Left hindlimb (tissue), 1 donor: ENCODE measurements at places on chromosomes 6 and 20.
A peak's percentile ranks its signal among the peaks of the same experiment; 100 is the strongest.

DNA sequence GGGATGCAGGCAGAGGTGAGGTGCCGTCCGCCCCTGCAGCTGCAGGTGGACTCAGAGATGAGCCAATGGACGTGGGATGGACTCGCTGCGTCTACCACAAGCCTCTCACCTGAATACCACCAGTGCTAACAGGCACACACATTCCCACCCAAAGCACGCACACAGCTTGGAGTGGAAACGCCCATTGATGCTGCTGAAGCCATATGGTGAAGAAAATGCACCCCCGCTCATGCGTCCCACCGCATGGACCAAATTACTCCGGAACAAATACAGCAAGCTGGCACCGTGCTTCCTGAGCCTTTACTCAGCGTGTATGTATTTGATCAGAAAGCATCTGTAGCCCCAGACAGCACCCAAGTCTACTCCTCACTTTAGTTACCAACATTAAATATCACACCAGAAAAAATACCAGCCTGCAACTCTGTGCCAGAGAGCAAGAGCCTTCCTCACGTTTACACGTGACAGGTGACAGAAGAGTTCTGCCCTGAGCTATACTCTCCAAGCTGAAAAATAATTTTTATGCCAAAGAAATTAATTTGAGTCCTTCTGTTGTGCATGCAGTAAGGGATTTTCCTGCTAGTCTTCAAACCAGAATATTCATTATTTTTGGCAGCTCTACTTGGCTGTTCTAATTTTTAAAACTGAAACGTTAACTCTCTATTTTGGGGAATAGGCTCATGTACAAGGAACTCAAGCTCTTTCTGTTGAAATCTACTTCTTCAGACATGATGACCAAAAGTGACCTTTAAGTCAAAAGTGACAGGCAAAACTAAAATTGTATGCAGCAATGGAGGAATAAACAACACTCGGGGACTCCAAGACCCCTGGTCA lies 58.2 kb upstream of the SYNDIG1 start:
- DNase-seq = no peak

DNA sequence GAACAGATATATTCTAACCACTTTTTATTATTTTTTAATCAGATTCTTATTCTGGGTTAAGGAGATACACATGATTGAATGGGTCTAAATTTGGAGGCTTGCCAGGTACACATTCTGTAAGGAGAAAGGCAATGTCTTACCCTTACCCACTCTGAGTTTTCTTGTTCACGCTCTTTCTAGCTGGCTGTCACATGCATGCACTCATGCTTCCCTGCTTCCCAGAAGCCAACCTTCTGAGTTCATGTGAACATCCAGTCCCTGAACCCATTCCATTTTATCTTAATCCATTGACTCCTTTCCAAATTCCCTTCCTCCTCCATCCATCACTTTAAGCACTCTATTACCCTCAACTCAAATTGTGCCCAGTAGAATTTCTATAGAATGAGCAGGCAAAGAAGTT lies 17.5 kb upstream of the MOCS1 start:
- no peak for DNase-seq

DNA sequence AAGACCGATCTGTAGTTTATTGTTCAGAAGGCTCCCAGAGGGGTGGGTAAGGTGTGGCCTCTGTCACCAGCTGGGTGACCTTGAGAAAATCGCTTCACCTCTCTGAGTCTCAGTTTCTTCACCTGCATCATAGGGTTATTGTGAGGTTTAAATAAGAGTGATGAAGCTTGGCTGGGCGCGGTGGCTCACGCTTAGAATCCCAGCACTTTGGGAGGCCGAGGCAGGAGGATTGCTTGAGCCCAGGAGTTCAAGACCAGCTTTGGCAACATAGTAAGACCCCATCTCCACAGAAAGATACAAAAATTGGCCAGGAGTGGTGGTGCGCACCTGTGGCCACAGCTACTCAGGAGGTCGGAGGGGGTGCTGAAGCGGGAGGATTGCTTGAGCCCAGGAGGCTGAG lies 36.0 kb downstream of the VSTM2L start:
- DNase-seq = no peak

- DNase-seq = no peak
Measured at GRCh38 chr6:36955671-36956445, 1.3 kb downstream of the PI16 start.

DNA sequence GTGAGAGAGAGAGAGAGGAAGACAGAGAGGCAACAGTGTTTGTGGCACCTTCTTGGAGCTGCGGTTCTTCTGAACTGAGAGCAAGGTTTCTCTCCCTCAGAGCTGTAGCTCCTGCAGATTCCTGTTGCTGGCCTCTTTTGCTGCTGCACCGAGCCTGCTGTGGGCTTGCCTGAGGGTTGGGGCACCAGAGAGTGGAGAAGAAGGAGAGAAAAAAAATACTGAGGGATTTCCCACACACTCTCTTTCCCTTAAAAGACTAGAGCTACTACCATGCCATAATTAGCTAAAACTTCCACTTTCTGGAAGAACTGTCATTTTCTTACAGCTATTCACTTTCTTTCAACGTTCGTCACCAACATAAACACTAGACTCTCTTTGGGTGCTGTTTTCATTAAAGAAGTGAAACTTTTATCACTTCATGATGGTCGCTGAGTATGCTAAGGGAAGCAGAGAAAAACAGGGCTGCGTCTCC lies 18.2 kb upstream of the ECI2 start:
- no peak for DNase-seq

- DNase-seq = no peak
Measured at GRCh38 chr6:89826029-89826528, 3.6 kb upstream of the CASP8AP2 start.

GRCh38 chr6:118354641-118355040 lies 193.5 kb upstream of the PLN start:
- no peak for DNase-seq

DNA sequence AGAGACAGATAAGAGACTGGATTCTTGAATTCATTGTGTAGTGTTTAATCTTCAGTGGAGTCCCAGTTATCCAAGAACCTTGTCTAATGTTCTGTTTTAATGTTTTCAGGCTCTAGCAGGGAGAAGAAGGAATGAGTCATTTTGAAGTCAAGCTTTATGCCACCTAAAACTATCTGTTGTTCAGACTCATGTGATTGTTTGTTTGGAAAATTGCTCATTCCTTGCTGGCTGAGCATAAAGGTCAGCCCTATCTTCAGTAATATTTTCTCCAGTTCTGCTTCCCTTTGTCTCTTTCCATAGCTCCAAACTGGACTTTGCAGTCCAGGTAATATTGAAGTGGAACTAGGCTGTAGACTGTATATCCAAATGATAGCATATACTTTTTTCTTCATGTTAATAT lies 34.2 kb downstream of the CLVS2 start:
- DNase-seq = no peak

- DNase-seq = no peak
Measured at GRCh38 chr6:5499644-5500306, 238.5 kb downstream of the FARS2 start.

- DNase-seq = no peak
Measured at GRCh38 chr6:120682145-120682544, 652.1 kb downstream of the TBC1D32 start.

DNA sequence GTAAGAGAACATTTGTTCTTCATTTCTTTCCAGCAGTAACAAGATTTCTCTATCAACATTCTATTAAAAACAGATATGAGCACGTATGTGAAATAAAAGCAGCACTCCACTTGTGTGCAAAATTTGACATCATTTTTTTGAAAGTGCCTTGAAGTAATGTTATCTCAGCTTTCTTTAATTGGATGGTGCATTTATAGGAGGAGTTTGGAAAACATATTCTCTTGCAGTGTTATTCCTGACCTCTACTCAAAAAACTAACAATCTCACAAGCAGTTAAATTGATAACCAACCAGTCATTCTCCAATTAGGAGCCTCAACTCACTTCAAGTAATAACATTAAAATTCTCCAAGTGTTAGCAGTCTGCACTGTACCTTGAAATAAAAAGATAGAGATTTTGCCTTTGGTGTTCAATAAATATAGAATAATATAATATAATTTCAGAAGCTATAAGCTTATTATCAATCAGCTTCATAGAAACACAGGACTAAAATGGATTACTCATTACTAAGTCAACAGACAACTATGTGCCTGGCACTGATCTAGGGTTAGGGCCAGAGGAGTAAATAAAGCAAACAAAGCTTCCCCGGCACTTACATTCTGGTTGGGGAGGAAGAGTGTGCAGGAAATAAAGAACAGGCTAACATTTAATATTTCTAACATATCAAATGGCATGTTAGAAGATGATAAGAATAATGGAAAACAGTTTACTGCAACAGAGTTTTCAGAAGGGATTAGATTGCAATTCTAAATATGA lies 149.0 kb upstream of the SGK1 start:
- DNase-seq = no peak

DNA sequence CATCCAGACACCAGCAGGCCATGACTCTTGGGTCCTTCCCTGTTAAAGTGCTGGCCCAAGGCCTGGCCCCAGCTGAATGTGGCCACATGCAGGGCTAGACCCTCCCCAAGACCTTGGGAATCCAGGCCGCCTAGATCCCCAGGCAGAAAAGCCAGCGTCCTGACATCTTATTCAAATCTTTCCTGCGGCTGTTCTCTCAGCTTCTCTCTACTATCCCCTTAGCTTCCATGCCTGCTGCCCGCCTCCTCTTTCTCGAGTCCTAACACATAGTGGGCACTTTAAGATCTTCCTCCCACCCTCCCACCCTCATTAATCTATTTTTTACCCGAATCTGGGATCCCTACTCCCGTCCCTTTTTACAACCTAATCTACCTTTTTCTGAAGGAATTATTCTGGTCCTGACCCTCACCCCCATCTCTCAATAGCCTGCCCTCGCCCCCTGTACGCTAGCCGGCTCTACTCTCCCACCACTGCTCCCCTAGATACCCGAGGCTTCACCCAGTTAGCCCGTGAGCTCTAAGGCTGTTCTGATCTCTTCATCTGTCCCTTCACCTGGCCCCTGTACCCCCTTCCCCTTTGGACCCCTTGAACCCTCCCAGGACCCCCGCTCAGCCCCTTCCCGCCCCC lies at the start of gene CCHCR1:
Gene CCHCR1, minus strand, starts transcription at position 290 of the 627 bp plus-strand sequence. Its CDS starts 202 bp downstream, at position 88.
- no peak for DNase-seq

DNA sequence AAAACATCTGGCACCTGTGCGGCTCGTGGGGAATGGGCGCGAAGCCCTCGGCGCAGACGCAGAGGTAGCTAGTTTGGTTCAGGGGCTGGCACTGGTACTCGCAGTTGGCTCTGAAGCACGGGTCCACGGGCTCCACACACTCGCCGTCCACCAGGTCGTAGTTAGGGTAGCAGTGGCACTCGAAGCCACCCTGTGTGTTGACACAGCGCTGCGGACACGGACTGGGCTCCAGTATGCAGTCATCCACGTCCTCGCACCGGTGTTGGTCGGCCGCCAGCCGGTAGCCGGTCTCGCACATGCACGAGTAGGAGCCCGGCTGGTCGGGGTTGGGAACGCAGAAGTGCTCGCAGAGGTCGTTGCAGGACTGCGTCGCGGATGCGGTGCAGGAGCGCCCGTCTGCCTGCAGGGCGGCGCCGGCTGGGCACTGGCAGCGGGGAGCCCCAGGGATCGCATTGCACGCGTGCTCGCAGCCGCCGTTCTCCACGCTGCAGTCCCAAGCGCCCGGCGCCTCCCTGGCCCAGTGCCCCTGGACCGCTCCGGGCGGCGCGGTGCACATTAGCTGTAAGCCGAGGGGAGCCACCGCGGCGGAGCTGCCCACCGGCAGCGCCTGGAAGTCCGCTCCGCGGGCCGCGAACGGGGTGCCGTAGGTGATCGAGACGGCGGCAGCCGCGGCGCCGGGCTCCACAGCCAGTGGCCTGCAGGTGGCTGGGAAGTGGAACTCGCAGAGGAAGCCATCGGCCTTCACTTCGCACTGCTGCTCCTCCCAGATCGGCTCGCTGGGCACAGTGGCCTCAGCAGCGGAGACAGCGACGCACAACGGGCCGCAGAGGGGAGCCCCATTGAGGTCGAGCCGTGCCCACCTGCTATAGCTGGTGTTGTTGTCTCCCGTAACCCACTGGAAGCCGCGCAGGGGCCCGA lies 930 bp downstream of the THBD start:
- DNase-seq = peak; percentile 51

DNA sequence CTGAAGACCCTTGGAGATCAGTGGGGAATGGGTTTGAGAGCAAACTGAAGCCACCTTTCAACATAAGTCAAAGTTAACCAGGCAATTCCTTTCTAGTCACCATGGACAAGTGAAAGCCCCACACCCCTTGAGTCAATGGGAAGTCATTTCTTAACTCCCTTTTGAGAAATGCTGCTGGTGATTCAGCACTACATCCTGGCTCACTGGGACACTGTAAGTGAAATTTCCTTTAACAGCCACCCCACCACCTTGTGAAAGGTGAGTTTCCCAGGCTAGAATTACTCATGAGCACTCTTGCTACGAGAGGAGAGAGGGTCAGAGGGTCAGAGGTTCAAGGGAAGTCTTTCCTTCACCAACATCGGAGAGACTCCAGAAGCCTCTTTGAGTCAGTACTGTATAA lies 93.3 kb upstream of the MARCKS start:
- no peak for DNase-seq

GRCh38 chr6:134132494-134133141 lies 80.2 kb upstream of the SLC2A12 start:
- DNase-seq = no peak

DNA sequence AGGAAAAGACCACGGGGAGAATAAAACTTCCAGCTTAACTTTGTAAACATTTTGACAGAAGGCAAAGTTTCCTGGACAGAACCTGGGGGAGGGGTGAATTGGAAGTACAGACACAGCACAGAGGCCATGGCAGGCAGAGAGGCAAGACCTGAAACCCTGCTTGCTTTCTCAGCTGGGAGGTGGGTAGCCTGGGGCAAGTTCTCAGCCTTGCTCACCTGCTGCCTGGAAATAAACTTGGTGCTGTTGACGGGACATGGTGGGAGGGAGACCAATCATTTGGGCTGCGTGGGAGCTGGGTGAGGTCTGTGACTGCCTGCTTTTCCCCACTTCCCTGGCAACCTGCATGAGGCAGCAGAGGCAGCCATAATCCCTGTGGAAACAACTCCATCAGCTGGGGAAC lies 221.3 kb downstream of the MOXD1 start:
- DNase-seq = no peak

DNA sequence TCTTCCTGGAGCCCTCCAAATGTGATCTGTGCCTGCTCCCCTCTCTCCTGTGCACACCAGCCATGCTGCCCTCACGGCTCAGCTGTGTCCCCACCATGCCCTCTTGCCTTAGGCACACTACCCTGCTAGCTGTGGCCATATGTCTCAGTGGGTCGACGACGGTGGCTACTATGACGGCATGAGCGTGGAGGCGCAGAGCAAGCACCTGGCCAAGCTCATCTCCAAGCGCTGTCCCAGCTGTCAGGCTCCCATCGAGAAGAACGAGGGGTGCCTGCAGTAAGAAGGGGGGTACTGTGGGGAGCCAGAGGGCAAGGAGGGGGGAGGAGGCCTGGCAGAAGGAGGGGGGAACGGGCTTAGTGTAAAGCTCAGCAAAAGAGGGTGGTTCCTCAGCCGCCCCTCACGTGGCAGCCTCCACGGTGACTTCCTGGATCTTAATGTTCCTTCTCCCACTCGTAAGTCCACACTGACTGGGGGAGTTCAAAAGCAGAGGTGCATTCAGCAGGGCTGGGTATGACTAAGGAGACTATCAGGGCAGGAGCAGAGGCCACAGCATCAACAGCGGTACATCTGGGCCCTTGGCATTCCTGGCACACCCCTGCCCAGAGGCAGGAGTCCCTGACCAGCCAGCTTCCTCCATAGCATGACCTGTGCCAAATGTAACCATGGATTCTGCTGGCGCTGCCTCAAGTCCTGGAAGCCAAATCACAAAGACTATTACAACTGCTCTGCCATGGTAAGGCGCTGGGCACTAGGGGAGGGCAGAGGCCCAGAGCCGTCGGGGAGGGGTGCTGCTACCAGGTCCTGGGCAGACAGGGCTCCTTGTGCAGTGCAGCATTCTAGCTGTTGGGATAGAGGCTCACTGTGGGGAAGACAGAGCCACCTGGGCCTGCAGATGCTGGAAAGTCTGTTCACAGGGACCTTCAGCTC lies 8.0 kb downstream of the DNPH1 start:
- DNase-seq = no peak
